ENCODE measurements at places on chromosomes 2 and 18.

- no peak for DNase-seq
Measured at GRCh38 chr2:207504513-207505170, 25.1 kb upstream of the CREB1 start.

DNA sequence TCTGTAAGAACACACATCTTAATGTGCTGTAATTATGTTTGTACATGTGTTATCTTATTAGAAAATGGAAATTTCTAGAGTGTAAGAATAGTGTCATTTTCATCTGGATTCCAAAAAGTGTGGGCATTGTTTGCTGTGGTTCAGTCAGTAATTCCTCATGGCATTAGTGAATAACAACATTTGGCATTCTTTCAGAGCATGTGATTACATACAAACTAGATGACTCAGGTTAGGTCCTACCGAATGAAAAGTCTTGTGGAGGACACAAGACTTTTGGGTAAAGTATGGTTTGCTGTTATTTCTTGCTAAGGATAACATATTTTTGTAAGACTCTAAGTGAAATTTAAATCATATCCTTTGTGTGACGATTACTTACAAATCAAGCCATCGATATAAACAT, 593.1 kb upstream of the NRXN1 start:
- no peak for DNase-seq

GRCh38 chr18:44695503-44695902, 14.8 kb downstream of the SETBP1 start:
- no peak for DNase-seq

DNA sequence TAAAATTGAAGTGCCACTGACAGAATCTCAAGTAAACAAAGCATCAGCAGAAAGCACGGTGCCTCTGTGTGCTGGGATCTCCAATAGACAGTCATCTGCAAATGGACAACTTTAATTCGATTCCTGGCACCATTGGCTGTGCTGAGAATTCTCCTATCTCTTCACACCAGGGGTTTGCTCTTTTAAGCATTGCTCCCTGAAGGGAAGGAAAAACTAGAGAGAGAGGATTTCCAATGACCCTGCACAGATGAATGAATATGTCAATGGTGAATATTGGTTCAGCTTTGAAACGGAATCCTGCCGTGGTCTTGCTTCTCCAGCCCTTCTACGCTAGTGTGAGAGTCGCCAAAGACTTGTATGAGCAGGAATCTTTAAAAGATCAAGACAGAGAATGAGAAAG, 97.9 kb downstream of the FIGN start:
- no peak for DNase-seq

GRCh38 chr2:55768991-55769390, 75.3 kb upstream of the PNPT1 start:
- DNase-seq = no peak

DNA sequence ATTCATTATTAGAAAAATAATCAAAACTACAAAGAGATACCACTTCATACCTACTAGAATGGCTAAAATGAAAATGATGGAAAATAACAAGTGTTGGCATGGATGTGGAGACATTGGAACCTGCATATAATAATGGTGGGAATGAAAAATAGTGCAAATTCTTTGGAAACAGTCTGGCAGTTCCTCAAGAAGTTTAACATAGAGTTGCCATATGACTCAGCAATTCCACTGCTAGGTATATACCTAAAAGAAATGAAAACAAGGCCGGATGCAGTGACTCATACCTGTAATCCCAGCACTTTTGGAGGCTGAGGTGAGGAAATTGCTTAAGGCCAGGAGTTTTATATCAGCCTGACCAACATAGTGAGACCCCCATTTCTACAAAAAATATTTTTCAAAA, 41.6 kb upstream of the ACYP2 start:
- no peak for DNase-seq

DNA sequence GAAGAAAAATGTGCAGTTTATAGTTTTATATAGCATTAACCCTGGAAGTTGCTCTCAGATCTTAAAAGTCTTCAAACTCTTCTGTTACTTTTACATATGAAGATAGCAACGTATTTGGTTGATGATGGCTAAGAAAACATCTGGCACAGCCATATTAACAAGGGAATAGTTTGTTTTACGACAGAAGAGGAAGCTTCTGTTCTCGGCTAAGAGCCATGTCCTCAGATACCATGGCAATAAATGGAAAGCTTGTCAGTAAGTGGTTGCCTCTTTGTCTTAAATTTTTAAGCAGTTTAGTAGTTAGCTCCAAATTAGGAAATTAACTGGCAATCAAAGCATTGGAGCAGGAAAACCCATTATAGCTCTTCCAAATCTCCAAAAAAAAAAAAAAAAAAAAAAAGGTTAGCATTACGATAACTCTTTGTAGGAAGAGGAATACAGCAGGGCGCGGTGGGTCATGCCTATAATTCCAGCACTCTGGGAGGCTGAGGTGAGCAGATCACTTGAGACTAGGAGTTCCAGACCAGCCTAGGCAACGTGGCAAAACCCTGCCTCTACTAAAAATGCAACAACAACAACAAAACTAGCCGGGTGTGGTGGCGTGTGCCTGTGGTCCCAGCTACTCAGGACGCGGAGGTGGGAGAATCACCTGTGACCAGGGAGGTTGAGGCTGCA, 4.5 kb upstream of the STON1 start:
- DNase-seq = no peak

Measured in activated naive CD4-positive, alpha-beta T cell (primary cell).